GM23338 (cell line): ENCODE measurements at places on chromosomes 1 and 21. TPM values are rescaled to one million over a fixed set of nuclear protein-coding genes. Genes with fewer than 3 reads are reported as not detected.
A peak's percentile ranks its signal among the peaks of the same experiment; 100 is the strongest.

DNA sequence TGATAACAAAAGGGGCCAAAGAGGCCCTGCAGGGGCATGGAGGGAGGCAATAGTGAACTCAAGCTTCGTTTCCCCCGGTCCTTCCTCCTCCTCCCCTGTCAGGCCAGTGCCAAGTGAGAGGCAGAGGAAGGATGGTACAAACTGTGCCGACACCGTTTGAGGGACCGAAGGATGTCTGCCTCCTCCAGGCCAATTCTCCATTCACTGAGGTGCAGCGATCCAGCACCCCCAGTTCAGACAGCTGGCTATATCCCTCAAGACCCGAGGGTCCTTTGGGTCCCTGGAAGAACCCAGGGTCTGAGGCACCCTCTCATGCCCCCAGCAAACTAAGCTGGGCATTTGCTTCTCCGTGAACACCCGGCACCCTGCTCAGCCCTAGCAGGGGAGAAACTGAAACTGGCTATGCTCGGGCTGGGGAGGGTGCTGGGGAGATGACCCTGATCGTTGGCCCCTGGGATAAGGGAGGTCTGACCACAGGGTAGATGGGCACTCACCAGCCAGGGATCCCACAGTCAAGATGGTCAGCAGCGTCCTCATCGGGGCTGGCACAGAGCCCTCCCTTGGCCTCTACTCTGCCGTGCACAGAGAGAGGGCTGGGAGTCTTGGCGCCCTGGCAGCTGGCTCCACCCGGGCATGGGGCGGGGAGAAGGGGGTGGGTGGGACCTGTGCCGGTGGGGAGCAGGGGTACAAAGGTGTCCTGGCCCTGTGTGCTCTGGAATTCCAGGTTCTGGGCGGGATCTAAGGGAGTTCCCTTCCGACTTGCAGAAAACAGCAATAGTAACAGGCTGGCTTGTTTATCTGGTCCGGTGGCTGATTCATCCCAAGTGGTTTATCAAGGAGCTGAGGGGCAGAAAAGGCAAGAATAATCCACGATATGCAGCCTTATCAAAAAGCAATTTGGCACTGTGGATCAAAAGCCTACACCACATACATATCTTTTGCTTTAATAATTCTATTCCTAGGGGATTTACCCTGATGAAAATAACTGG is at the start of gene IL22RA1:
Gene IL22RA1 (minus strand): TSS at position 595 of the 989 bp plus-strand sequence. CDS start 58 bp downstream, at position 537.
- no peaks in the 10 kb centered on the region for H3K4me1 ChIP-seq
- no peaks in the 10 kb centered on the region for H3K27me3 ChIP-seq
- H3K36me3 ChIP-seq: no peaks in the 10 kb centered on the region

GRCh38 chr1:163275222-163275621 is 46.5 kb upstream of the NUF2 start:
- H3K4me3 ChIP-seq: no peak overlapping the region
- H3K4me1 ChIP-seq: no peaks in the 10 kb centered on the region
- H3K27me3 ChIP-seq: no peaks in the 10 kb centered on the region
- H3K27ac ChIP-seq: no peak overlapping the region
- no peaks in the 10 kb centered on the region for H3K36me3 ChIP-seq

GRCh38 chr1:151583796-151584195 is 28.1 kb upstream of the SNX27 start:
- H3K27me3 ChIP-seq: no peaks in the 10 kb centered on the region
- H3K4me3 ChIP-seq: no peak overlapping the region
- 0 out of 2 replicates have a peak, but pooled peaks cover 5% of the 10 kb centered on the region for H3K4me1 ChIP-seq
- DNase-seq: no peak
- no peak overlapping the region for H3K27ac ChIP-seq

DNA sequence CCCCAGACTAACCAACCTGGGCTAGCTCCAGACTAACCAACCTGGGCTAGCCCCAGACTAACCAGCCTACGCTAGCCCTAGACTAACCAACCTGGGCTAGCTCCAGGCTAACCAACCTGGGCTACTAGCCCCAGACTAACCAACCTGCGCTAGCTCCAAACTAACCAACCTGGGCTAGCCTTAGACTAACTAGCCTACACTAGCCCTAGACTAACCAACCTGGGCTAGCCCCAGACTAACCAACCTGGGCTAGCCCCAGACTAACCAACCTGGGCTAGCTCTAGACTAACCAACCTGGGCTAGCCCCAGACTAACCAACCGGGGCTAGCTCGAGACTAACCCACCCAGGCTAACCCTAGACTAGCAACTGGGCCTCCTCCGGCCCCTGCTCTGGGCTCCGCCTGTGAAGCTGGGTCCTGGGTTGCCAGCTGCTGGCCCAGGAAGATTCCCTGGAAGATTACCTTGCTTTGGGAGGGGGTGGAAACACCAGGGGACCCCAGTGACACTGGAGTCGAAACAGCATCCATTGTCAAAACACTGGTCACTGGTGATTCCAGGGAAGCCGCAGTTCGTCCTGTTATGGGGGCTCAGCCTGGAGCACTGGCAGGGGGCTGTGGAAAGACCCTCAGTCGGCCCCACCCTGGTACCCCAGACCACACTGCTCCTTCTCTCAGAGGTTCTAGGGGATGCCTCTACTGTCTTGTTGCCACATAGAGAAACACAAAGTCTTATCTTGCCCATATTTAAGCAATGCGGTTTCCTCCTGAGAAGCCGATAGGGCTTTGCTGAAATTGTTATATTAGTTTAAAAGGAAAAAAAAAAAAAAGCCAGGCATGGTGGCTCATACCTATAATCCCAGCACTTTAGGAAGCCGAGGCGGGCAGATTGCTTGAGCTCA is 1.1 kb downstream of the TFF2 start:
- H3K36me3 ChIP-seq: no peaks in the 10 kb centered on the region
- H3K27ac ChIP-seq: no peak overlapping the region
- no peak for DNase-seq
- no peaks in the 10 kb centered on the region for H3K4me1 ChIP-seq
- no peaks in the 10 kb centered on the region for H3K27me3 ChIP-seq
- no peak overlapping the region for H3K4me3 ChIP-seq

GRCh38 chr1:10779201-10779600 is 17.2 kb downstream of the CASZ1 start:
- no peak overlapping the region for H3K4me3 ChIP-seq
- no peaks in the 10 kb centered on the region for H3K4me1 ChIP-seq
- no peaks in the 10 kb centered on the region for H3K36me3 ChIP-seq
- no peak for DNase-seq
- H3K27ac ChIP-seq: no peak overlapping the region

GRCh38 chr1:96559707-96560596 is 161.6 kb upstream of the PTBP2 start:
- H3K27ac ChIP-seq: peak overlapping the region; percentile 82
- H3K4me3 ChIP-seq: no peak overlapping the region
- DNase-seq: peak; percentile 87
- H3K27me3 ChIP-seq: no peaks in the 10 kb centered on the region

The ERICH3 gene
- not detected in 2 replicates for total RNA-seq

DNA sequence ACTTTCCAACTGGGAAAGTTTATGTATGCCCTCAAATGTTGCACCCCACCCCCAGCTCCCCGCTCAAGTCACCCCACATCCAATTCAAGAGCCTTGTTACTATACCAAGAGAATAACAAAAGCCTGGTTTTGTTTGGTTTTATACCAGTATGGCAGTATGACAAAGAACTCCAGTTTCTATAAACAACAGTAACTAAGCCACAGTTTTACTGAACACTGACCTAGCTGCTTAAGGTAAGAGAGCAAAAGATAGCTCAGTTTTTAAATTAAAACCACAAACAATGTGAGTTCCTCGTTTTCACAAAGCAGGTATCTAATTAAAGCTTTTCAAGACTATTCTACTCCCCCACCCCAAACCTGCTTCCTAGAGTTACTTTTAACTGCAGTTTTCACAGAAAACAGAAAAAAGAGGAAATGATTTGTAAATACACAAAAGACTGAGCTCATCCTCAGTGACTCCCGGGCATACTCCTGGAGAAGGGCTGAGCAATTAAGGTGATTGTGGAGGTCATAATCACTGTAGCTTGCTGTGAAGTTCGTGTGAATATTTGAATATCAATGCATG is 59.3 kb upstream of the LHX8 start:
- no peaks in the 10 kb centered on the region for H3K36me3 ChIP-seq
- peak overlapping the region; percentile 32 for H3K4me3 ChIP-seq
- H3K27ac ChIP-seq: peak overlapping the region; percentile 90
- peaks cover 63% of the 10 kb centered on the region for H3K4me1 ChIP-seq

GRCh38 chr1:166884040-166884642 is 8.1 kb upstream of the TADA1 start:
- H3K36me3 ChIP-seq: no peaks in the 10 kb centered on the region
- peak; percentile 94 for DNase-seq
- H3K27me3 ChIP-seq: peaks cover 28% of the 10 kb centered on the region
- H3K4me3 ChIP-seq: peak overlapping the region; percentile 60

DNA sequence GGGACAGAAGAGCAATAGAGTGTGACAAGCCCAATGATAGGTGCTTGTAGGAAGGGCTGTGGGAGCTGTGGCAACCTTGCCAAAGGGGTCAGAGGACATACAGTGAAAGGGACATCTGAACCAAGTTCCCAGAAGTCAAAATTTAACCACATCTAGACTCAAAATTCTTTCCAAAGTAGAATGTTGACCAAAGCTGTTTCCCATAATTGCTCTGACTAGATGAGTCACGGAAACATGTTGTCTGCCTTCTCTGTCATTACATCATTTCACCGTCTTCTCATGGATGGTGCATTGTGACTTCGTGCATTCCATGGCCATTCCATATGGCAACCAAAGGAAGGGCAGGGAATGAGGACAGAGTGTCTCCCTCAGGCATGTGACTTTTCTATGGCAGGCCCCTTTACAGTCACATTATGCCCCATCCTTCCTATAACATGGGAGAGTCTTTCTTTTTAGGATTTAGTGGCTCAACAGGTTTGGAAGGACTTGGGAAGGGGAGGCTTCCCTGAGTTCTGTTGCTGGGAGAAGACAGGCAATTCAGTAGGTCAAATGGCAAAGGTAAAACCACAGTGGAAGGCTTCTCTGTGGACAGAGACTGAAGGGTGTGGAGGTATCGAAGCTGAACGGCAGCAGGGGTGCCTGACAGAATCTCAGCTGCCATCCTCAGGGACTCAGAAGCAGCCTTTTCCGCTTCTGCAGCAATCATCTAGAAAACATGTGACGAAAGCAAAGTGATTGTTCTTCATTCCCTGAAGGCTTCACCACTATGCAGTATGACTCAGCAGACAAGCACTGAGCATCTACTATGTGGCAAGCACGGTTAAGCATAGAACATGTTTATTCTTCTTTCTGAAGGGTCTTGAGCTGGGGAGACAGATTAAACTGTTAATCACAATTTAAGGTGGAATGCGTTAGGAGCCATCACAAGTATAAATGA is 24.7 kb downstream of the NPHS2 start:
- no peak overlapping the region for H3K27ac ChIP-seq
- no peaks in the 10 kb centered on the region for H3K27me3 ChIP-seq
- DNase-seq: no peak
- no peaks in the 10 kb centered on the region for H3K36me3 ChIP-seq
- no peak overlapping the region for H3K4me3 ChIP-seq

GRCh38 chr1:31101147-31101502 is 35.6 kb upstream of the PUM1 start:
- no peak overlapping the region for H3K27ac ChIP-seq
- H3K4me1 ChIP-seq: no peaks in the 10 kb centered on the region
- no peak overlapping the region for H3K4me3 ChIP-seq
- H3K27me3 ChIP-seq: no peaks in the 10 kb centered on the region

DNA sequence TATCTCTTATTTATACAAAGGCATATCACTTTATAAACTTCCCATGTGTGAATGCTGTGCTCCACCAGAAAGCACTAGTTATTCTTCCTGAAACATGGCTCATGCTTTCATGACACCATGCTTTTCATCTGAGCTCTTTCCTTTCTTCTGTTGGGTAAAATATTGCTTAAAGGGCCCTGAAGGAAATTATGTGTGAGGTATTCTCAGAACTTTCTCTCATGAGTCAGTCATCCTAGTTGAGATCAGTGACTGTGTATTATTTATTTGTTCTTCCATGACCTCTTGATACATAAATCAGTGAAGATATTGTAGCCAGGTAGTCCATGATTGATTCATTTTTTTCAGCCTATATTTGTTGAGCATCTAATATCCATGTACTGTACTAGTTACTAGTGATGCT is 54.8 kb downstream of the CYP2J2 start:
- no peak for DNase-seq
- H3K36me3 ChIP-seq: no peaks in the 10 kb centered on the region; the same call in 1 of the 2 replicates
- no peaks in the 10 kb centered on the region for H3K27me3 ChIP-seq
- H3K4me1 ChIP-seq: no peaks in the 10 kb centered on the region

- no peak overlapping the region for H3K27ac ChIP-seq
- peaks cover 12% of the 10 kb centered on the region for H3K4me1 ChIP-seq
- DNase-seq: no peak
- H3K27me3 ChIP-seq: peaks cover 15% of the 10 kb centered on the region
- no peak overlapping the region for H3K4me3 ChIP-seq
Observed at GRCh38 chr1:145877923-145878486, 7.7 kb downstream of the ANKRD35 start.

DNA sequence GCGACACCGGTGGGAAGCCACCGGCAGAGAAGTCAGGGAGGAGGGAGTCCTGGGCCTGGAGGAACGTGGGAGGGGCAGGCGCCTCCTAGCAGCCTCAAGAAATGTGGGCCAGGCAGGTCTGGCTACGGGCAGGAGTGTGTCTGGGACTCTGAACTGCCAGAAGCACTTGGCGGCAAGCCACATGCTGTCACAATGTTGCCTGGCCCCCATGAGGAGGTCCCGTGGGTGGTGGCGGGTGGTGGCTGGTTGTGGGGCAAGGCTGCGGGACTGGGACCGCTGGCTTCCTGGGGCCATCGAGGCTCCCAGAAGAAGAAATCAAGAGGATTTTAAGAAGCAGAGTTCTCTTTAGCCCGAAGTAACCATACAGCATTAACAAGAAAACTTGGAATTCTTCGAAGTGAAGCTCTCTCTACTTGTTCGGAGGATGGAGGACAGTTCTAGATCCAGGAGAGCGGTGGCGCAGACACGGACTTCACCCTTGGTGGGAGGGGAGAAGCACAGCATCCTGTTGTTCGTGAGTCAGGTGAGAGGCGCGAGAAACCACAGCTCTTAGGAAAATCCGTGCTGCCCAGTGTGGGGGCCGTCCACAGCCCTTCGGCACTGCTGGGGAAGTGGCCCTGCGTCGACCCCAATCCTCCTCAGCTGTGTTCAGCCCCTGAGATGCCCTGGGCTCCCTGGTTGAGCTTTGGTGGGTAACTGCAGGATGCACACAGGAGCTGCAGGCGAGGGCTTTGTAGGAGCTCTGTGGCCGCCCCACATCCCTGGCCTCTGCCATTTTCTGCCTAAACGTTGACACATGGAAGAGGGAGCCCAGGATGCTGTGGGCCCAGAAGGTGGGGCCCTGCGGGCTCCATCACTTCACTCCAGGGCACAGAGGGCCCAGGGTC is 12.4 kb downstream of the SKI start:
- H3K4me3 ChIP-seq: no peak overlapping the region
- no peaks in the 10 kb centered on the region; the same call in 1 of the 2 replicates for H3K36me3 ChIP-seq
- H3K27ac ChIP-seq: peak overlapping the region; percentile 78; the same call in 1 of the 2 replicates
- H3K4me1 ChIP-seq: no peaks in the 10 kb centered on the region; the same call in 1 of the 2 replicates

GRCh38 chr1:196698993-196699392 is 47.1 kb downstream of the CFH start:
- H3K4me1 ChIP-seq: no peaks in the 10 kb centered on the region
- no peak overlapping the region for H3K4me3 ChIP-seq
- no peak for DNase-seq
- no peaks in the 10 kb centered on the region for H3K27me3 ChIP-seq

GRCh38 chr1:229699613-229700267 is 73.7 kb downstream of the URB2 start:
- no peak overlapping the region for H3K27ac ChIP-seq
- H3K36me3 ChIP-seq: no peaks in the 10 kb centered on the region
- no peak overlapping the region for H3K4me3 ChIP-seq
- DNase-seq: no peak
